ENCODE measurements at places on chromosomes 7 and 10. TPM values are rescaled to one million over a fixed set of nuclear protein-coding genes. Genes with fewer than 3 reads are reported as not detected.
A peak's percentile ranks its signal among the peaks of the same experiment; 100 is the strongest.

Gene SPDYE6
- total RNA-seq, result not detected

Gene BUD23
- total RNA-seq, result 160 TPM

Gene MYO1G
- 0.34 TPM for total RNA-seq

Gene KIF11
- total RNA-seq, result 63.8 TPM

DNA sequence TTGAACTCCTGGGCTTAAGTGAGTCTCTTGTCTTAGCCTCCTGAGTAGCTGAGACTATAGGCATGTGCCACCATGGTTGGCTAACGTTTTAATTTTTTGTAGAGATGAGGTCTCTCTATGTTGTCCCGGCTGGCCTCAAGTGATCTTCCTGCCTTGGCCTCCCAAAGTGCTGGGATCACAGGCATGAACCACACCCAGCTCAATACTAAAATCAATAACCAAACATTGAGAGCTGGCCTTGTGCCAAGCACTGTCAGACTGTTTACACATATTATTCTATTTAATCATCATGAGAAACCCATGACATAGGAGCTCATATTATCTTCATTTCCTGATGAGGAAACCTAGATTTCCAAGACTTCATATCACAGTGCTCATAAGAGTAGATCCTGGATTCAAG is 251.2 kb downstream of the BAMBI start:
- DNase-seq, result peak; percentile 9

GRCh38 chr7:111384065-111384891 is 178.0 kb downstream of the IMMP2L start:
- DNase-seq, result no peak

DNA sequence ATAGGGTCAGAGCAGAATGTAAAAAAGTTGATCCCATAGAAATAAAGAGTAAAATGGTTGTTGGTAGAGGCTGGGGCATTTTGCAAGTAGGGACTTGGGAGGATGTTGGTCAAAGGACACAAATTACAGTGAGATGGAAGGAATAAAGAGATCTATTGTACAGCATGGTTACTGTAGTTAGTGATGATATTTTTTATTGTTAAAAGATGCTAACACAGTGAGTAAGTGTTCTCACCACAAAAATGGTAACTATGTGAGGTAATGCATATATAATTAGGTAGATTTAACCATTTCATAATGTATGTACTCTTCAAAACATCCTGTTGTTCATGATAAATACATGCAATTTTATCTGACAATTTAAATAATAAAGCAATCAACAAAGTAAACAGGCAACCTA is 280.7 kb upstream of the MAGI2 start:
- no peak for DNase-seq

GRCh38 chr10:111873041-111873440 is 310.5 kb downstream of the GPAM start:
- no peak for DNase-seq

DNA sequence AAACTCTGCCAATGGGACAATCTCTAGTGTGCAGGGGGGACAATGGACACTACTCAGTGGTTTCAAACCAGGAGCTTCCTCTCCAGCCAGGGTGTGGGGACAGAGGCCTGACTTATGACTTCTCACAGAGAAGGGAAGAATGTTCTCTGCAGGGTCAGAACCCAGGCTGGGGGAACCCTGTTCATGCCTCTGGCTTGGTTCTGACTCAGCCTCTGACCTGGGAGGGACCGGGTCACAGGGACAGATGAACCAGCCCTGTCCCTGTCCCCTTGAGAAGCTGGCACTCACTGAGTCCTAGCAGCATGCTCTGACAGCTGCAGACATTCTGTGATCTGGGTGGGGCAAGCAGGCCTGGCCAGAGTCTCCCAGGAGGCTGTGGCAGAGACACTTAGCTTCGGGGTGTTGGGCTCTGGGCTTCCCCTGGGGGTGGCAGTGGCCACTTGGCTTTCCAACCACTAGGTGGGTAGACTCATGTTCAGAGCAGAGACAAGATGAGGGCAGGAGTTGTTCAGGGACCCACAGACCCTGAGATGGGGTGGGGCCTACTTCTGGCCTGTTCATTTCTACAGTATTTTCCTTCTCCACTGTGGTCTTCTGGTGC is 13.6 kb downstream of the TSPAN15 start:
- no peak for DNase-seq

DNA sequence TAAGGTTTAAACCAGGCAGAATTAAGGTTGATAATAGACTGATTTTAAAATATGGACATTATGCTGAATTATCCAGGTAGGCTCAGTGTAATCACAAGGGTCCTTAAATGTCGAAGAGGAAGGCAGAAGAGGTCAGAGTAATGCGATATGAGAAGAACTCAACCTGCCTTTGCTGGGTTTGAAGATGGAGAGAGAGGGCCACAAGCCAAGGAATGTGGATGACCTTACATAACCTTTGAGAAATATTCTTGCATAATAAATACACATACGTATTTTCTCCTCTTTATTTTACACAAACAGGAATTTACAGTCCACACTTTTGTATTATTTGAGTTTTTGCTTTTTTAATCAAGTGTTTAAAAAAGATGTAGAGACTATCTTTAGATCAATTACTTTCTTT is 88.5 kb downstream of the ST7 start:
- no peak for DNase-seq

- DNase-seq, result peak; percentile 20
Observed at GRCh38 chr7:13262929-13263530, 575.6 kb downstream of the ARL4A start.
